ENCODE measurements at places on chromosomes 4 and X.
A peak's percentile ranks its signal among the peaks of the same experiment; 100 is the strongest.

DNA sequence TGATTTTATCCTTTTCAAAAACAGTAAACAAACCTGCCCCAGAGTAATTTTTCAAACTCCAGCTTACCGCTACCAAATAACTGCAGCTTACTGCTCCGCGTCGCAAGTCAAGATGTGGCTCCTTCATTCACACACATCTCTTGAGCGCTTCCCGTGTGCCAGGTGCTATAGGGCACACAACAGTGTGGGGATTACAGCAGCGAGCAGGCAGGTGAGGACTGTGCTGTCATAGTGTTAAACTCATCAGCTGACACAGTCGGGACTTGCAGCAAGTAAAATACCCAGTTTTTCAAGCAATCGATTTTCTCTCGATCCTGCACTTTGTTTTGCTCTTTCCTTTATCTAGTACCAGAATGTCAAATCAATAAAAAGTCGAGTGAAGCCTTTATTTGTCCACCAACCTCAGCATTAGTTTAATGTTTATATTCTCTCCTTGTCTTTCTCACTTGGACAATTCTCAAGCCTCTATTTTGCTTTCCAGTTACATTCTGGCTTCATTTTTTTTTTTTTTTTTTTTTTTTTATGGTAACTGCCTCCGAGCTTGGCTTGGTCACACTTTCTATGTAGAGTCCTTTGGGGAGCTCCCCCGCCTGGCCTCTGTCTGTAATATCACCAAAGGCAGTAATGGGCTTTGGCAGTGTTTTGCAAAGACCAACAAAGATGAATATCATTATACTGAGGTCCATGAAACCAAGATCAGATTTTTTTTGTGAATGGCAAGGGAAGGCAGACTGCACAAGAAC lies 8.3 kb upstream of the ASB5 start:
- DNase-seq, result peak; percentile 39

DNA sequence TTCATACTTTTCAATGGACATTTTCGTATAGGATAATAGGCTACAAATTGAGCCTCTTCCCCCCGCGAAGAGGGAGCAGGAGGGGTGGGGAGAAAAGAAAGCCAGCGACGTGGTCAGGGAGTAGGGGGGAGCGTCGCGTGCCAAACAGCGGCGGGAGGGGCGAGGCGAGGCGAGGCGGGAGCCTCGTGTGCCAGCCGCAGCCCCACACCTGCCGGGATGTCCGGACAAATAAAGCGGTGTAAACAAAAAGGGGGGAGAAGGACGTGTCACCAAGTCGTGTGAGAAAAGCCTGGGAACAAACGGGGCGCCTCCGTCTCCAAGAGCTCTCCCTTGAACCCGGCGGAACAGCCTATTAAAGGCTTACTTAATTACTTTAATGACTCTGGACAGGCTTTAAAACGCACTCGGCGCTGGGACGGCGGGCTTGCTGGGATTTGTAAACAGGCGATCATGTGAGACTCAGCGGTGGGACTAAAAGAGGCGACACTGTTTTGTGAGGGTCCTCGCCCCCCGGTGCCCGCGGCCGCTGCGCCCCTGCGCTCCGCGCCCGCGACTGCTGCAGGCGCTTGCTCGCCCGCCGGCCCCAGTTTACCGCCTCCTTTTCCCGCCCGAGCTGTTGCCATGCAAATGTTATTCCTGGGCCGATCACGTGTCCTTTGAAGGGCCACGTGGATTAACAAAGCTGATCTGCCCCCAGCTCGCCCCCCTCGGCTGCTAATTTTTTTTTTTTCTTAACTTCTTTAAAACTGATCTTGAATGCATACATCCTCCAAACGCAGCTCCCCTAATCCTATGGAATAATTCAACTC lies at the start of gene HELT:
HELT (plus strand) TSS at position 527 of the 809 bp plus-strand sequence. CDS start 439 bp downstream, outside the sequence.
- DNase-seq, result no peak

DNA sequence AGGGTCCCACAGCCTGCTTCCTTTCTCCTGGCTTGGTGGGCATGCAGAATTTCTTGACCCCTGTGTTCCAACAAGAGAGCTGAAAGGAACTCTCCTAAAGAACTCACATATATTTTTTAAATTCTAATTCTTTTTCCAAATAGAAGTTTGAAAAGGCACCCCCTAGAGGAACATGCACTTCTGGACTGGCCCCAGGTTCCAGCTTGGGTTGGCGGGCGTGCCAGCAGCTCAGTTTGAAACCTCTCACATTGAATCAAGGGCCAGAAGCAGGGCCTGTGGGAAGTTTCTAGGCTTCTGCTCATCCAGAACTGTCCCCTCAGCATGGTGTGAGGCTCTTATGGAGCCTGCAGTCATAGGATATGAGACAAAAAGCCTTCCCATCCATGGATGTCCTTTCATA lies 132.6 kb downstream of the ATG4A start:
- no peak for DNase-seq

- peak; percentile 27 for DNase-seq
Observed at GRCh38 chr4:106238820-106239420, 77.1 kb downstream of the TBCK start.
